ENCODE measurements at places on chromosomes 5 and 9.

- no peak for DNase-seq
Measured at GRCh38 chr9:84832453-84832852, 162.9 kb downstream of the NTRK2 start.

DNA sequence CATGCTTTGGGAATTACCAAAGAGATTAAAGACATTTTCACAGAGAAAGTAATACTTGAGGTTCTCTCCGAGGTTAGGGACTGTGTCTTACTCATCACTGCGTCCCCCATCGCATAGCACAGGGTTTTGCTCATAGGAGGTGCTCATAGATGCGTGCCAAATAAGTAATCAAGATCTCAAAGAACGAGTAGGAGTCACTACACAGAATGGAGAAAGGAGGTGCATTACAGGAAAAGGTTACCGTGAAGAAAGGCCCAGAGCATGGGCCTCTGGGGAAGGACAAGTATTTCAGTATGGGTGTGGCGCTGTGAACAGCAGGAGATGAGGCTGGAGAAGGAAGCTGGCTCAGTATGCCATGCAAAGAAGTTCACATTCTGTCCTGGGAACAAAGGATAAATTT, 182.4 kb downstream of the ACTL7B start:
- DNase-seq: peak; percentile 48

DNA sequence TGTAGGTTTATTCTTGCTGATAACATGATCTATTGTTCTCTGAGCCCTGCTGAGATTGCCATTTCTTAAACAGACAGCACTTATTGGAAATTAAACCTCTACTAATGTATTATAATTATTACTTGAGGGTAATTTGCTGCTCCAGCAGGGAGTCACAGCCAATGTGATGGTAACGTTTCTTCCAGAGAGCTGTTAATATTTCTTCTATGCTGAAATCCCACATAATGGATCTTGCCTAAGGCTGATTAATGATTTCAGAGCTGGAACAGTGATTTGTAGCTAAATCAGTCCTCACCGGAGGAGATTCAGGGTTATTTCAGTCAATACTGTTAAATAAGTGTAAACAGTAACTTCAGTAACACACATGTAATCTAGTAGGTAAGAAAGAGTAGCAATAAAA, 170.1 kb downstream of the CDH12 start:
- no peak for DNase-seq

DNA sequence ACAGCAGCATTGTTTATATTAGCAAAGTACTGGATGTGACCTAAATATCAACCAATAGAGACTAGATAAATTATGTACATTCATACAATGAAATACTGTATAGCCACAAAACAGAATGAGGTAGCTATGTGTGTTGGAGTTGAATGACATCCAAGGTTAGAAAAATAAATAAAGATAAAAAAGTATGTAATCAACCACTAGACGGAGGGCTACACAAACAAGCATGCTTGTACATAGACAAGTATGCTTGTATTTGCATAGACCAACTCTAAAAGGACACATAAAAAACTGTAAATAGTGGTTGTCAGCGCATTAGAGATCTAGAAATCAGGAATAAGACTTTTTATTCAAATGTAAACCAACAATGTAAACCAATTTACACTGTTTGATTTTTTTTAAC, 3.0 kb downstream of the FEM1C start:
- DNase-seq: no peak

DNA sequence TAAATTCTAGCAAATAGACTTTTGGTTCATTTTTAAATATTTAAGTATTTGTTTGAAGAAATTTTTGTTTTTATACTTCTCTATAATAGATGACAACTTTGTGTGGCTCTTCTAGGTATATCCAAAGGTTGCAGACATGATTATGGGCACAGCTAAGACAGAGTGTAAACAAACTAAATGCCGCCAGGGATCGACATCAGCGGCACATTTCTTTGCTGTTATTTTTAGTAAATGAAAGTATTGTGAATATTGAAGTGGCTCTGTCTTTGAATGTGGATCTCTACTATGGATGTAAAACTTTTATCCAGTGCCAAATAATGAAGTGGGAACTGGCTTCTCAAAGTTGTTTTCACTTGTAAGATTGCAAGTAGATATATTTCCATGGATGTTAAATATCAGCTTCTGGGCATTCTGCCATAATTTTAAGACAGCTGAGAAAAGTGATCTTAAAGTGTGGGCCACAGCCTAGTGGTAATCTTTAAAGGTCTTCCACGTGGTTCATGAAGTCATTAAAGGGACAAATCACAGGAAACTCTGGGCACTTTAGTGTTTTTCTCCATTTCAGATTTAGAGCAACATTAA, 589.9 kb downstream of the ZNF608 start:
- peak; percentile 1 for DNase-seq

GRCh38 chr9:131627648-131628458, 82.5 kb downstream of the PRRT1B start:
- no peak for DNase-seq

DNA sequence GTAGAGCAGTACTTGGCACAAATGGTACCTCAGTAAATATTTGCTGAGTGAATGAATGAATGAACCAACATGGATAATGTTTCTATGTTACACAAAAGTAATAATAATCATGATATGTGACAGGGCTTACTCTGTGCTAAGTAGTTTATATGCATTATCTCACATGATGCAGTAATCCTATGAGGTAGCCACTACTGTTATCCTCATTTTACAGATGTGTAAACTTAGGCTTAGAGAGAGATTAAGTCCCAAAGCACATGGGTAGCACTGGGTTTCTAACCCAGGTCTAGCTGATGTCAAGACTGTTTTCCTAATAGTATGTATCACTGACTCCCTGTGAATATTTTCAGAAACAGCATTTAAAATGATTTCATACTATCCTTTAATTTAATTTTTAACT, 44.1 kb upstream of the VDAC1 start:
- no peak for DNase-seq

- DNase-seq: no peak
Measured at GRCh38 chr5:6703806-6704205, 9.4 kb upstream of the TENT4A start.

DNA sequence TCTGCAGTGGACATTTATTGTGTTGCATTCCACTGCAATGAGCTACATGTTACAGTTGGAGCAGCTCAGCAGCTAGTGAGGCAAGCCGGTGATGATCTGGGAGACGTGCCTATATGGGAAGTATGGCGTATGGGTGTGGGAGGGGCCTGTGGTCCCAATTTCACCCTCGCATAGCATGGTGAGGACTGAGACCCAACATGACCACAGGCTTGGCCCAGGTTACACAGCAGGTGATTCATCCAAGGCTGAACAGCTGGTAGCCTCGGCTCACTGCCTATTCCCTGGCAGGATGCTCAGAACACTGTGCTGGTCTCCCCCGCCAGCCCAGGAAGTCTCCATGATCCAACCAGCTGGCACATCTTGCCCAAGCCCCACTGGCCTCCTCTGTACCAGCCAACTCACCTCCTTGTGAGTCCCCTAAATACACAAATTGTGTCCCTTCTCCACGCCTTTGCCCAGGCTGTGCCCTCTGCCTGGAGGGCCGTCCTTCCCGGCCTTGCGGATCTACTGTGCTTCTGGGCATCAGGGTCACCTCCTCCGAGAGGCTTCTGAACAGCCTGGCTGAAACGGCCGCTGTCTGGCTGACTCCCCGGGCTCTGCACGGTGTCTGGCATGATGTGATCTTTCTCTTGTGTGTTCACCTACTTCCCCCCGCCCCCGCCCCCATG, 81.4 kb downstream of the NSUN2 start:
- no peak for DNase-seq

GRCh38 chr5:16626696-16627264, 10.0 kb upstream of the RETREG1 start:
- no peak for DNase-seq

GRCh38 chr5:172630986-172631385, 10.1 kb upstream of the NEURL1B start:
- DNase-seq: no peak

GRCh38 chr5:14528115-14528514, 53.5 kb upstream of the OTULINL start:
- no peak for DNase-seq

DNA sequence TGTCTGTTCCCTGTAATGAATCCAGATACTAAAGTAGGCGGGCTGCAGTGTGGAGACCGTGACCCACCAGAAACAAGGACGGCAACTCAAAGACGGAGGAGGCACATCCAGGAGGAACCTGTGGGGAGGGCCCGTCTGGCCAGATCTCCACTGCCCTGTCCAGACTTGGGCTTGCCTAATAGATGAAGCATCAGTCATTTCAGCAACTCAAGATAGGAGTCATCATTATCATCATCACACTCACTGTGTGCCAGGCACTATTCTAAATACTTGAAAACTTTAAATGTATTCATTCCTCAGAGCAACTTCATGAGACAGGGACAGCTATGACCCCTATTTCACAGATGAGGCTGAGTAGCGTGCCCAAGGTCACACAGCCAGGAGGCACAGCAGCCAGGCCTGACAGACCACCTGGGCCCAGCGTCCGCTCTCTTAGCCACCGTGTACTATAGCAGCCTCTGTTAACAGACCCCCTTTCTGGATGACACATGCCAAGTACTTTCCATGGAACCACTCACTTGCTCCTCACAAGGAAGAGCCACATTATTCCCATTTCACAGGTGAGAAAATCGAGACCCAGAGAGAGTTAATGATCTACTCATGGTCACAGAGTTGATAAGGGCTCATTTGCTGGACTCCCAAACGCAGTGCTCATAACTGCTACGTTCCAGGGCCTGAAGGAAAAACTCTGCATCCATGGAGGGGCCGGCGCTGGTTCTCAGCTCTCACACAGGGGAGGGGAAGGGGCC, 4.9 kb upstream of the IL4 start:
- no peak for DNase-seq

- DNase-seq: peak; percentile 7
Measured at GRCh38 chr5:118115791-118116190, 872.6 kb downstream of the DTWD2 start.

DNA sequence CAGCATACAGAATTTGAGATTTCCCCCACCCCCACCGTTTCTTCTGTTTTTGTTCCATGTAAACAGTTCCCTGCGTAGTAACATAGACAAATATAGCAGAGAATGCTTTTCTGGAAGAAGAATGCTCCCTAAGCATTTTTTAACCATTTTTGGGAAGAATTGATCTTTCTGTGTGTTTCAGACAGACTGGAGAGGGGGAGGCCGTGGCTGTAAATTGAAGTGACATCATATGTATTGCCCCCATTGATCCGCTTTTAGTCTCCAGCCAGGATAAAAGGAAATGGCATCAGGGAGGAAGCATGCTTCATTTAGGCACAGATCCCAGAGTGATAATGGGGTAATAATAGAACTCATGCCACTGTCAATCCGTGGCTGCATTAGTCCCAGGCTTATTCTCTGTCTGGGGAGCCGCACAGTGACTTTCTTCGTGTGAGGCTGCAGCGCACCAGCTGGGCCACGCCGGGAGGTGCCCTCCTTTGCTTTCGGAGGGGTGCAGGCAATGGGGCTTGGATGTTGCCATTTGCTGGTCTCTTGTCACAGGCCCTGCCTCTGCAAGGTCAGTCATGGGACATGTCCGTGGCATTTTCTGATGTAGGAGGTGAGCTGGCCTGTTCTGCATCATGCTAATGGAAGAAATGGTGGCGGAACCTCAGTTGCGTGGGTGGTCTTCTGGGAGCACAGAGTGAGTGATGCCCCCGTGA, 261.5 kb downstream of the FANCC start:
- DNase-seq: peak; percentile 25

DNA sequence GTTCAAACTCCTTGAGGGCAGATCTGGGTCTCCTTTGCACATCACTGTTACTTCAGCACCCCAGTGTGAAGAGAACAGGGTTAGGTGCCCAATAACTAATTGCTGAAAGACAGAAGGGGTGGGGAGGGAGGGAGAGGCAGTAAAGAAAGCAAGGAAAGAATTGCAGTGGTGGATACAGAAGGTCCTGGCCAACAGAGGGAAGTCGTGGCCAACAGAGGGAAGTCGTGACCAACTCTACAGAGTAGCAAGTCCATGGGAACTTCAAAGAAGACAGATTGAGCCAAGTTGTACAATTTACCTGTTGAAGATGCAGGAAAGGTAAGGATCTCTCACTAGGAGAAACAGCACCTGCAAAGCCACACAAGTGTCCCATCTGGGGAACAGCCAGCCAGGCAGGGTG, 27.0 kb downstream of the CCNJL start:
- DNase-seq: no peak

GRCh38 chr5:17081142-17081541, 136.3 kb upstream of the BASP1 start:
- DNase-seq: peak; percentile 62

DNA sequence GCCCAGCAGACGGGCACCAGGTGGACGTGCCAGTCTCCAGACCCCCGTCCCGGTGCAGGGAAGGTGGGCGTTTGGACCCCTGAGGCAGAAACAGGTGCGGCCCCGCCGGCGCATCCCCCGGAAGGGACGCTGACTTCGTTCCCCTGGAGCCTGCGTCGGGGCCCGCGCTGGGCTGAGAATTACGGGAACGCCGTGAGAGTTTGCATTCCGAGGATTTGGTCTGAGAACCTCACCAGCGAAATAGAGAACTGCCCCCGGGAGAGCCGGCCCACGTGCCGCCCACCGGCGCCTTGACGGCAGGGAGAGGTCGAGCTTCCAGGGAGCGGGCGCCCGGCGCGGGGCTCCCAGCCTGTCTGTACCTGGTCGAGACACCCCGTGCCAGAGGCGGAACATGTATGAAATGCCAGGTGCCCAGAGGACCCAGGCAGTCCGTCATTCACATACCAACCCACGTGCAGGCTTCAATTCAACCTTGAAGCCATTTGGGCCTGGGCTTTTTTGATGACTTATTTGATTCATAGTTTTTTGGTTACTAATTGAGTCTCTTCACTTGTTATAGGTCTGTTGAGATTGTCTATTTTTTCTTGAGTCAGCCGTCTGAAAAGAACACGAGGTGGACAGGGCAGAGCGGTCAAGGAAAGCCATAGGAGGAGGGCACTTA, 877 bp upstream of the CAMSAP1 start:
- DNase-seq: no peak

DNA sequence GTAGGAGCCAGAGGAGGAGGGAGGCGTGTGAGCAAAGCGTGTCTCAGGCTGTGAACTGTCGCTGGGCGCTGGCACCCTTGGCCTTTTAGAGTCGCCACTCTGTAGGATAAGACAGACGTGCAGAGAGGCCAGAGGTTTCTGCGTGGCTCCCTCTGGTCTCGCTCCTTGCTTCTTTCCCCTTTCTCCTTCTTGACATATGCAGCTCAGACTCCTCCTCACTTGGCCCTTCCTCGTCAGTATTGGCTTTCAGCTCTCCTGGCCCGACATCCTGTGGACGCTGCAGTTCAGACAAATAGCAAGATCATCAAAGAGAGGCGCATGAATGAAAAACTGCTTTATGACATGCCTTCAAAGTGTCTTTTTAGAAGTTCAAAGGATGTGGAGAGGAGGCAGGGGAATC, 116.8 kb upstream of the SPRY4 start:
- no peak for DNase-seq

- DNase-seq: no peak
Measured at GRCh38 chr5:168653626-168654025, 74.5 kb upstream of the PANK3 start.

DNA sequence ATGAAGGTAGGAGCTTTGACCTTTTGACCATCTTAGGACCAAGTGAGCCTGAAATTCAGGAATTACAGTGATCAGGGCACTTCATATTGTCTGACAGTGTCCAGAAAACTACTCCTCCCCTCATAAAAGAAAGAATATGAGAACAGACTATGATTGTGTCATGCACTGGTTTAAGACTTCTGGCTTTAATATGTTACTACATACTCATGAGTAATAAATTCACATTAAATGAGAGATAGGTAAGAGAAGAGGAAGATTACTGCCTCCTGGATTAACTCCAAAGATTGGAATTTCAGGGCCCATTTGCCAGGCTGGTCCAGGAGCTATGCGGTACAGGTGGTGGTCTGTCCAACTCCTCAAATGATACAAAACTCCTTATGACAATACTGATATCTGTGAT, 213.5 kb upstream of the ADRA1B start:
- DNase-seq: no peak

GRCh38 chr9:126545106-126545505, 68.6 kb upstream of the LMX1B start:
- no peak for DNase-seq

Data from GM04504 (cell line).